ENCODE measurements at places on chromosomes 12 and 14.
A peak's percentile ranks its signal among the peaks of the same experiment; 100 is the strongest.

DNA sequence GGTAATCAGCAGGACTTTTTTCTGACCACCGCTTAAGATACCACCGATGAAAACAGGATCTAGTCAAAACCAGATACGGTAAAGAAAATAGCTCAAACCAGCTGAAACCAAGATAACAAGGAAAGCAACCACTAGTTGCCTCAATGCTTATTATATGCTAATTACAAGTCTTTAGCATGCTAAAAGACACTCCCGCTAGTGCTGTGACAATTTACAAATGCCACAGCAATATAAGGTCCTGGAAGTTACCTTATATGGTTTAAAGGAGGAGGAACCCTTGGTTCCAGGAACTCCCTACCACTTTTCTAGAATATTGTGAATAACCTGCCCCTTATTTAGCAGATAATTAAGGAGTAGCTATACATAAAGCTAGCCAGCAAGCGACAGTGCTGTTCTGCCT lies 976.4 kb upstream of the SEL1L start:
- DNase-seq: no peak

DNA sequence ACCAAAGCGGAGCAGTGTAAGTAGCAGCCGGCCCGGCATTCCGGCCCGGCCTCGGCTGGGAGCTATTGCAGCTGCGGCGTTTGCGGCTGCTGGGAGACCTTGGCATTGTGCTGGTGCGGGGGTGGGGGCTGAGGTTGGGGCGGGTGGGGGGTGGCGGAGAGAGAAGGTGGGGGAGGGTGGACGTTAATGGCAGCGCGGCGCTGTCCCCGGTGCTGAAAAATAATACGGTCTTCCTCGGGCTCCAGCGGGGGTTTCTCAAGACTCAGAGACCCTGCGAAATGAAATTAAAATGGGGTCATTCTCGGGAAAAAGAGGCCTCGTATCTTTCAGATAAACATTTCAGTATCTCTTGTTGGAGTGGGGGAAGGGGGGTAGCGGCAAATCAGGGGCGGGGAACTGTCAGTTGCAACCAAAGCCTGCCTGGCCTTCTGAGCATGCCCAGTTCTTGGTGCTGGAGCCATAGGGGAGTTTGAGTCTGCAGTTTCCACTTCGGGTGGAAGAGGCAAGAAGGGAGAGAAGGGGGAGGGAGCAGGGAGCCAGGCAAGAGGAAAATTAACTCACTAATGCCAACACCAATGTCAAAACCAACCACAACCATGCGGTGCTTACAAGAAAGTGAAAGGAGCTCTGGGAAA lies 414 bp downstream of the UNC79 start:
- no peak for DNase-seq

GRCh38 chr12:6285532-6286306 lies 24.8 kb upstream of the PLEKHG6 start:
- no peak for DNase-seq

GRCh38 chr12:12891080-12891880 lies at the start of gene GPRC5A:
Gene GPRC5A, plus strand, starts transcription at chr12:12891562. Its CDS starts 16,688 bp downstream, at chr12:12908250.
- peak; percentile 28 for DNase-seq

Data from CD4-positive, alpha-beta T cell treated with Interleukin-6 at 100 ng/mL for 8 hours (primary cell).